ENCODE measurements at places on chromosomes 16 and 17.

GRCh38 chr17:40322358-40323315 lies 13.7 kb downstream of the RARA start:
- peak; percentile 91 for DNase-seq

GRCh38 chr16:23807028-23807427 lies 28.8 kb upstream of the PRKCB start:
- DNase-seq = peak; percentile 56

DNA sequence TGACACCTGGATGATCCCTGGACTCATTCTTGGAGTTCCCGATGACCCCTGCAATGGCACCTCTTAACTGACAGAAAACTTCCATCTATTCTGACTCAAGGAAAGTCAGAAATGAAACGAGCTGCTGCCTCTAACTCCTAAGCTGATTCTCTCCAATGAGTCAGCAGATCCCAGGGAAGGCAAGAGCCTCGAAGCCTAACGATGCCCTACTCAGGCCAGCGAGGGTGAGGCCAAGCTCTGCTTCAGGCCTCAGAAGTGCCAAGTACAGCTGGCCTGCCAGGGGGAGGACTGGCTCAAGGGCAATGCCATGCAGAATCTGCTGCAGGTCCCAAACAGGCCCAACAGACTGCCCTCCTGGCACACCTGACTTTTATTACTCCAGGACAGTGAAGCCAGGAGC lies 36.3 kb downstream of the PLXDC1 start:
- DNase-seq = no peak

GRCh38 chr16:496097-496886 lies 31.2 kb upstream of the CAPN15 start:
- no peak for DNase-seq

DNA sequence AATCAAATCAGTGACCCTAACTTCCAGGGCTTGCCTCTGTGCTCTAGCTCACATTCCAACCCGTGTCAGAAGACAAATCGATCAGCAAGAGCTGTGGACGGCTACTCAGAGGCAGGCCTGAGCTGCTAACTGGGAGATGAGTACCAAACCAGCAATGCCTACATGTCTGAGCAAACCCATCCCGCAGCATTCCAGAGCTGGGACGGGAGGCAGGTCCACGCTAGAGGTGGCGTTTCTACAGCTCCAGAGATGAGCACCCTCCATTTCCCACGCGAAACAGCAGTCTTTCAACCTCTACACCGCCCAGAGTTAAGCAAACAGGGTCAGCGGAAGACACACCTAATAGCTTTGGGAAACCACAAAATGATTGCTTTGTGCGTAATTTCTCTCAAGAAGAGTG lies 6.5 kb downstream of the NXN start:
- DNase-seq = no peak

- DNase-seq = no peak
Observed at GRCh38 chr17:77425791-77426641, 285.2 kb downstream of the SEC14L1 start.

GRCh38 chr17:2084766-2085647 lies 30.1 kb downstream of the HIC1 start:
- DNase-seq = no peak

GRCh38 chr17:78822552-78822951 lies 18.1 kb downstream of the USP36 start:
- DNase-seq = no peak

DNA sequence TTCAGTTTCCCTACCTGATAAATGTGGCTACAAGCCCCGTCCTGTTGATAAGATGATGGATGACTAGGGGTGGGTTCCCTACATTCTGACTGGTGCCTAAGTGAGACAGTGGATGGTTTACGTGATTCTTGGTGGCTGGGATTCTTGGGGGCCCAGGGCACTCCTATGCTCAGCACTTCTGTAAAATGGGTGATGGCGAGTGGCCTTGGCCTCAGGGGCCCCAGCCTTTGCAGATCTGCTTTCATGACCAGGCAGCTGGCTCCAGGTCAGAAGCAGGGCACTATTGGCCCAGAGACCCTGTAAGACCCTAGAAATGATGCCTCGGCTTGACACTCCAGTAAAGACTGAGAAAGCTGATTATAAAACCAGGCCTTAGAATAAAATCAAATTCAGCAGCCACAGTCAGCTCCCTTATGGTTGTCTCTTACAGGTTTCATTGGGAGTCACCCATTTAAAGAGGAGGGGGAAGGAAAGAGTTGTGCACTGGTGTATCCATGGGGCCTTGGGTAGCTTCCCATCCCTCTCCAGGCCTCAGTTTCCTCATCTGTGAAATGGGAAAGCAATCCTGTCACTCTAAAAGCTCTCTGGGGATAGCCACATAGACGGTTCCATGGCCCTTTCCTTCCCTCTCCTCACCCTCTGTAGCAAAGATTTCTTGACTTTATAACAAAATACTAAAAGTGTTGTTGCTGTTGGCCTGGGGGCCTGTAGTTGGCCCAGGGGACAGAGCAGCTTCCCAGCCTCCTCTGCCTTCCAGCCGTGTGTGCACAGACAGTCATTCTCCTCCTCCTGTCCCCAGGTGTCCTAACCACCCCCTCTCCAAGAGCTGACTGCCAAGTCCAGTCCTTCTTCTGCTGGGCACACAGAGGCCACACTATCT lies 1.2 kb downstream of the SNX20 start:
- no peak for DNase-seq

- no peak for DNase-seq
Observed at GRCh38 chr17:50184611-50185398, 16.6 kb downstream of the COL1A1 start.

DNA sequence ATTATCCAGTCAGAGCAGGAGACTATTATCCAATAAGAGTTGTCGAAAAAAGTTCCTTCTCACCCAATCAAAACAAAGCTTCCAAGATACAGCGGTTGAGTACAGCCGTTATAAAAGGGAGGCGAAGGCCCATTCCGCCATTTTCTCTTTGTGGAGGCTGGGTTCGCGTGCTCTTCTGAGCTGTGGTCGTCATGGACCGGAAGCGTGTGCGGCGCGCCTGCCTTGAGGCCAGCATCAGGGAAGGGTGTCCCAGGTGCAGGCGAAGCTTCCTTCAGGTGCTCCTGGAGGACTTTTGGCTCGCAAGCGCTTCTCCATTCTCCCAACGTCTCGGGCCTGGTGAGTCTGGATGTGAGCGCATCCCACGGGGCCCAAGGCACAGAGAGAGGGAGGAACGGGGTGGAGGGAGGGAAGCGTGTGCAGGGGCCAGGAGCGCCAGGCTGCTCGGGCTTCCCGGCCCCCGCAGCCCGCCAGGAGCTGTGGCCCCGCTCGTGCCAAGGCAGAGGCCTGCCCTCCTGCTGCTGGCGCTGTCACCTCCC lies 99.2 kb downstream of the GOSR1 start:
- DNase-seq = no peak

GRCh38 chr17:32834104-32834503 lies 42.8 kb downstream of the MYO1D start:
- DNase-seq = no peak

DNA sequence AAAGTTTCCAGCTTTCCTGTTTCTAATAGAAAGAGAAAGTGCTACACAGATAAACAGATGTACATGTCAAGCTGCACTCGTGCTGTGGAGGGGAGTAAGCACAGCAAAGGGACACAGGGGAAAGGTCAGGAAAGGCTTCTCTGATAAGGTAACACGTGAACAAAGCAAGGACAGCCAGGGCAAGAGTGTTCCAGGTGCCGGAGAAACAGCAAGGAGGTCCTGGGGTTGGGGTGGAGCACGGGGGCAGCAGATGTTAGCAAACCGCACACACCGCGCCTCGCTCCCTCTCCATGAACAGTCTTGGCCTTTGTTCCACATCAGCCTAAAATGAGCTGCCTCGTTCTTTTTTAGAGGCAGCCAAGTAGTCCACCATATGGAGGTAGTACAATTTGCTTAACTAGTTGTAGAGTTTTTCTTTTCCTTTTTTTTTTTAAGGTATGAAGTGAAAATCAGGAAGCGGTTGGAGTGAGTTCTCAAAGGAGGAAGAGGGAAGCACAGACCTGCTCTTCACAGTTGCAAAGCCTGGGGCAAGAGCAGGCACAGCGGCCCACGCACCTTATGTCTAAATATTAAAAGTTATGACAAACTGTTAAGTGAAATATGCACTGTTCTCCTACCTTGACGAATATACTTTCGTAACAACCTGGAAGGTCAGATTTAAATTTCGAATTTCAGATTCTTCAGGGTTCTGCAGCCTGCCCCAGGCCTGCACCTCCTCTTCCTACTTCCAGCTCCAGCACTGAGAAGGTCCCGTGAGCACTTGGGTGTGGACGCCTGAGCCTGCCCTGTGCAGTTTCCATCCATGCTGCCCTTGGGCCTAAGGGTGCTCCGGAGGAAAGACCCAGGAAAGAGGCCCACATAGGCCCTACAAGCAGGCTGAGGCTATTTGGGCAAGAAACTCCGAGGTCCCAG lies 41.5 kb upstream of the RPH3AL start:
- DNase-seq = no peak

DNA sequence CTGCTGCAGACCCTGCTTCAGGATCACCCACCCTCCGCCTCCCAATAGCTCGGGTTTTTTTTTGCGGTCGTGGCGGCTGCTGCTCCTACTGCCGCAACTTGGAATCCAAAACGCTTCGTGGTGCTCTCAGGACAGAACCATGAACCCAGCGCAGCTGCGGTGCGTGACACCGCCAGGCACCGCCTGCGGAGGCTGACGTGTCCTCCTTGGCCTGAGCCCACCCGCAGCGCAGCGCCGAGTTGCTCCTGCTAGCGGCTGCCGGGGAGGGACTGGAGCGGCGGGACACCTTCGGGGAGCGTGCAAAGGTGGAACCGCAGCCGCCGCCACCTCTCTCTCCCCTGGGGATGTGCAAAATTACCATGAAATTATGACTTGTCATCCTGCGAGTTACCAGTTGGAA lies 1893.0 kb downstream of the TP53TG3F start:
- DNase-seq = no peak

DNA sequence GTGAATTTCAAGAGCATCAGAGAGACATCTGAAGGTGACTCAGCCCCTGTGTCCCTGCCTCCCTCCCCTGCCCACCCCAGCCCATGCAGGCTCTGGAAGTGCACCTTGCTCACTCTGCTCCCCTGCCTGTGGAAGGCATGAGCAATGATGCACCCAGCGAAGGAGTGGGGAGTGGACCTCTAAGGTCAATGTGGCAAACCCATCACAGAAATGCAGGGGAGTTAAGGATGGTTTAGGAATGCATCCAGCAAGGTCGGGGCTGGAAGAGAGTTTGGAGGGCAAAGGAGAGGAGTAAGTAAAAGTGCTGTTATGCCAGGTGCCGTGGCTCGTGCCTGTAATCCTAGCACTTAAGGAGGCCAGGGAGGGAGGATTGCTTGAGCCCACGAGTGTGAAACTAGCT lies 61.9 kb downstream of the CYB5B start:
- DNase-seq = no peak

DNA sequence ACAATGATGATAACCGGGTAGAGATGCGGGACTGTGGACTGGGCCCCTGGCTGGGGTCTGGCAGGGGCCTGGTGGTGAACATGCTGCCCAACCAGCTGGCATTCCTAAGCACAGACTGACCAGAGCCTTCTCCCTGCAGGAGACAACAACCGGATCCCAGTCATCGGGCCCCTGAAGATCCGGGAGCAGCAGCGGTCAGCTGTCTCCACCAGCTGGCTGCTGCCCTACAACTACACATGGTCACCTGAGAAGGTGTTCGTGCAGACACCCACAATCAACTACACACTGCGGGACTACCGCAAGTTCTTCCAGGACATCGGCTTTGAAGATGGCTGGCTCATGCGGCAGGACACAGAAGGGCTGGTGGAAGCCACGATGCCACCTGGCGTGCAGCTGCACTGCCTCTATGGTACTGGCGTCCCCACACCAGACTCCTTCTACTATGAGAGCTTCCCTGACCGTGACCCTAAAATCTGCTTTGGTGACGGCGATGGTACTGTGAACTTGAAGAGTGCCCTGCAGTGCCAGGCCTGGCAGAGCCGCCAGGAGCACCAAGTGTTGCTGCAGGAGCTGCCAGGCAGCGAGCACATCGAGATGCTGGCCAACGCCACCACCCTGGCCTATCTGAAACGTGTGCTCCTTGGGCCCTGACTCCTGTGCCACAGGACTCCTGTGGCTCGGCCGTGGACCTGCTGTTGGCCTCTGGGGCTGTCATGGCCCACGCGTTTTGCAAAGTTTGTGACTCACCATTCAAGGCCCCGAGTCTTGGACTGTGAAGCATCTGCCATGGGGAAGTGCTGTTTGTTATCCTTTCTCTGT lies 5.1 kb upstream of the SLC7A6 start:
- no peak for DNase-seq

- DNase-seq = no peak
Observed at GRCh38 chr17:49995055-49995738, at the start of gene DLX3. Gene DLX3, minus strand, starts transcription at chr17:49995224. Its CDS starts 226 bp downstream, at chr17:49994998.

- no peak for DNase-seq
Observed at GRCh38 chr16:58009856-58010416, 8.7 kb downstream of the USB1 start.

DNA sequence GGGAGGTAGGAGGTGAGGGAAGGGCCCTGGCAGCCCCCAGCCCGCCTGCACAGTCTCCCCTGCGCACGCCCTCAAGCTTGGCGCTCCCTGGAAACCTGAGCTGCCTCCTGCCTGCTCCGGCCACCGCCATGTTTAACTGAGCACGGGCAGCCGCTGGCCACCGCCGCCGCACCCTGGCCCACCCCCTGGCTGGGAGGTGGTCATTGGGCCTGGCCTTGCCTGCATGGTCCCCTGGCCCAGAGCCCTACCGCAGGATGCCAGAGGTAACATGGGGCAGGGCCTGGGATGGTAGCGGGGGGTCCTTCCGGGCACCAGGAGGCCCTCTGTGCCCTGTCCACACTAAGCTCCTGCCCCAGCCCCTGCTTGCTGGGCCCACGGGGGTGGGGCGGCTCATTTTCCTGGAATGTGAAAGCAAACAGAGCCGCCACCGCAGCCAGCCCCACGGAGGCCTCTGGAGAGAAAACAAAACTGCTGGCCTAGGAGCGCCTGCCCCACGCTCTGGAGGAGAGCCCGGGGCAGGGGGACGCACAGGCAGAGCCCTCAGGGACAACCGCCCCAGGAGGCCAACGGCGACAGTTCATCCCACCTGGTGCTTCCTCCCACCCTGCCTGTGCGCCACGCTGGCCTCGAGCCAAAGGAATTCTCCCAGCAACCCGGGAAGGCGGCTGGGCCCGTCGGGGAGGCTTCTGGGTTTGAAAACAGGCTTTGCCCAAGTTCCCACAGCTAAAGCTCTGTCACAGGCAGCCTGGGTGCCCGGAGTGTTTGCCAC lies 8.9 kb downstream of the NHERF2 start:
- no peak for DNase-seq

GRCh38 chr16:78608305-78608776 lies 508.9 kb downstream of the WWOX start:
- no peak for DNase-seq

DNA sequence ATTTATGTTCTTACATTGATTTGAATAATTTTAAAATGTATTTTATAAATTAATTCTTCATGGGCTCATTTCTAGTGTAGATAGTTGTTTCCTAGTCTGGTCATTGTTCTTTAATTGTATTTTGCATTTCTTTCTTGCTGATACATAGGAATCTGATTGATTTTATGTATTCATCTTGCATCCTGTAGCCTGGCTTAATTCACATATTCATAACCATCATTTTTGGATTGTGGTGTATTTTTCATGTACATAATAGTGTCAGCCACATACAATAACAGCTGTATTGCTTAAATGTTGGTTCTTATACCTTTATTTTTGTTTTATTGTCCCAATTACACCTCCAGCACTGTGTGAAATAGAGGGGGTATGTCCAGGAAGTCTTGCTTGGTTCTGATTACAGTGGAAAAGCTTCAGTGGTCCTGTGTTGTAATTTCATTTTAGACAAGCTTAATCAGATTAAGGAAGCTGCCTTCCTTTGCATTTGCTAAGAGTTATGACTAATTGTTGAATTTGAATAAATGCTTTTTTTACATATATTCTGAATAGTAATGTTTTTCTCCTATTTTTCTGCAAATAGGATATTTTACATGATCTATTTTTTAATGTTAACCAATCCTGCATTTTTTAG lies 103.7 kb downstream of the USP22 start:
- DNase-seq = no peak

- DNase-seq = no peak
Observed at GRCh38 chr17:51684214-51684613, 423.9 kb downstream of the UTP18 start.
